Airway epithelial cell (primary cell): ENCODE measurements at places on chromosomes 13 and 19. TPM values are rescaled to one million over a fixed set of nuclear protein-coding genes. Genes with fewer than 3 reads are reported as not detected.

The ERCC1 gene
- 116 and 129 TPM in 2 replicates for total RNA-seq

The ANGPTL8 gene
- total RNA-seq = not detected in 2 replicates

The CGB5 gene
- not detected in 2 replicates for total RNA-seq

The FGF22 gene
- not detected in 2 replicates for total RNA-seq

The LGI4 gene
- not detected in 2 replicates for total RNA-seq

The NPAS1 gene
- 0.51 and 1.7 TPM in 2 replicates for total RNA-seq

The KLF1 gene
- not detected in 2 replicates for total RNA-seq

The ZNF625 gene
- 3.0 and 6.2 TPM in 2 replicates for total RNA-seq

The RASIP1 gene
- total RNA-seq = 3.0 and 4.8 TPM in 2 replicates

The VSTM2B gene
- total RNA-seq = not detected in 2 replicates

The C19orf33 gene
- total RNA-seq = 552 and 609 TPM in 2 replicates

The TNFSF9 gene
- total RNA-seq = 31.6 and 32.9 TPM in 2 replicates

The NKG7 gene
- not detected in 2 replicates for total RNA-seq

The DCAF15 gene
- 22.8 and 32.9 TPM in 2 replicates for total RNA-seq

The PNMA8A gene
- 1.1 and 1.6 TPM in 2 replicates for total RNA-seq

The GIPC1 gene
- 277 and 285 TPM in 2 replicates for total RNA-seq

The ADGRE1 gene
- not detected in 2 replicates for total RNA-seq

The NLRP12 gene
- total RNA-seq = not detected in 2 replicates

The CATSPERD gene
- total RNA-seq = not detected in 2 replicates

The ZSCAN1 gene
- not detected in 2 replicates for total RNA-seq

The SLC44A2 gene
- total RNA-seq = 87.7 and 95.3 TPM in 2 replicates

The PCDH8 gene
- total RNA-seq = not detected in 2 replicates

The WDR87 gene
- total RNA-seq = not detected in 2 replicates

The BST2 gene
- not detected in 2 replicates for total RNA-seq

The OR7A5 gene
- total RNA-seq = not detected in 2 replicates

The ZNF791 gene
- total RNA-seq = 9.0 and 9.2 TPM in 2 replicates

The ATP1A3 gene
- total RNA-seq = 0.33 TPM in 1 of 2 replicates, not detected in the other

The LGALS4 gene
- total RNA-seq = 0.35 TPM in 1 of 2 replicates, not detected in the other

The TEX101 gene
- not detected in 2 replicates for total RNA-seq

The ONECUT3 gene
- total RNA-seq = 0.28 TPM in 2 replicates

The IGFL3 gene
- total RNA-seq = 0.88 and 2.3 TPM in 2 replicates

The IQCN gene
- not detected in 2 replicates for total RNA-seq

The NANOS3 gene
- total RNA-seq = not detected in 2 replicates

The ZFR2 gene
- not detected in 2 replicates for total RNA-seq

The UQCR11 gene
- 89.6 and 117 TPM in 2 replicates for total RNA-seq

The PCID2 gene
- 35.1 and 38.9 TPM in 2 replicates for total RNA-seq

The STARD13 gene
- total RNA-seq = 3.0 and 4.1 TPM in 2 replicates

The APC2 gene
- 0.05 and 0.07 TPM in 2 replicates for total RNA-seq
